ENCODE measurements at places on chromosomes 2 and 18.

DNA sequence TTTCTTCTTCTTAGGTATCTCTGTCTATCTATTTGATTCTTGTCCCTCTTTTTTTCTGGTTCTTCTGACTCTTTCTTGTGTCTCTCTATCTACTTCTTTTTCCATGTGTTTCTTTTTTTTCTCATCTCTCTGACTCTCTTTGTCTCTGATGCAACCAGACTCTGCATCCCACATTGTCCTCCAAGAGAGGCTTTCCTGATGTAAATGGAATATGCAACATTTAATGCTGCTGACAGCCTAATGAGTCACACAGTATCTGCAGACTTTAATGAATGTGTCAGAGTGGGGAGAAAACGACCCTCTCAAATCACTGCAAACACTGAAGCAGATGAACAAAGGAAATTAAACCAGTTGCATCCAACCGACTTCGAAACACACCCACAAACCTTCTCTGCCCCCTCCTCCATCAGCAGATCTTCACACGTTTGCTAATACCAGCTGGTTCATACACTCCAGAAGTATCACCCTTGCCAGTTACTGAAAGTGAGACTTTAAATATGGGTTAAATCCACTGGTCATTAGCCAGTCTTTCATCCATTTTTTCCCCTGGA is 351.5 kb downstream of the TXNL1 start:
- no peak for DNase-seq

- no peak for DNase-seq
Measured at GRCh38 chr2:128366713-128367511, 48.2 kb upstream of the HS6ST1 start.

- DNase-seq = no peak
Measured at GRCh38 chr2:171592036-171592555, 69.8 kb downstream of the CYBRD1 start.

GRCh38 chr2:8620611-8621382 is 61.1 kb upstream of the ID2 start:
- DNase-seq = no peak

- no peak for DNase-seq
Measured at GRCh38 chr2:200188876-200189275, 117.6 kb upstream of the SPATS2L start.

- DNase-seq = no peak
Measured at GRCh38 chr18:55439056-55439455, 148.9 kb downstream of the TCF4 start.

Data from activated T-cell treated with anti-CD3 and anti-CD28 coated beads, Interleukin-2, amount 50 U/mL, for 1 hour (primary cell).